Umbilical cord (tissue), 2 donors: ENCODE measurements at places on chromosomes 6 and 20. TPM values are rescaled to one million over a fixed set of nuclear protein-coding genes. Genes with fewer than 3 reads are reported as not detected.

DNA sequence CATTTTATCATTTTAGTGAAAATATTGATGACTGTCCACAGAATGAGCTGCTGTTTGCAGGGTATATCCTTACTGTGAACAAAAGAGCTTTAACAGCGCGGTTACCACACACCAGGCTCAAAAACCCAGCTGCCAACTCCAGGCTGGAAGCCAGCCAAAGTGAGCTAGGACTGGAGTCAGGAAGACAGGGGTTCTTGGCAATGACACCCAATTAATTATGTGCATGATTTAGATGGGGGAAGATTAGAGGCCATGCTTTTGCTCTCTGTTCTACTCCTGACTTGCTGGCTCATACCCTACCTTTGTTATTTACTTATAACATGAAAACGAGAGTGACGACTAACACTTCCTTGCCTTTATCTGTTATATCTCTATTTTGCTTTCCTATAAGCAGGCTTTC, 128.9 kb upstream of the SHLD1 start:
- DNase-seq, result no peak

DNA sequence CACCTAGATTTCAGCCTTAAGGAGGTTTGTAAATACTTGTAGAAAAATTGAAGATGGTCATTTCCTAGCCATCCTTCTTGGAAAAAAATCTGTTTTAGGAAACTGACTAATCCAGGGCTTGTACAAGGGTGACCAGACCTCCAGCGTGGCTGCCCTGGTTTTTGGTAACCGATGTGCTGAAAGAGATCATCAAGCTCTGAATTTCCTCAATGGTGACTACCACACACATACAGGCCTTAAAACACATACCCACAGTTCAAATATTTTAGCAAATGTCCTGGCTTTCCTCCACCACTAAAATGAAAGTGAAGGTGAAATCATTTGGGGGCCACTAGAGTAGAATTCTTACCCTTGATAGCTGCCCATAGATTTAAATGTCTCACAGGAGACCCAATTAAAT, 215.3 kb upstream of the SUPT3H start:
- no peak for DNase-seq

DNA sequence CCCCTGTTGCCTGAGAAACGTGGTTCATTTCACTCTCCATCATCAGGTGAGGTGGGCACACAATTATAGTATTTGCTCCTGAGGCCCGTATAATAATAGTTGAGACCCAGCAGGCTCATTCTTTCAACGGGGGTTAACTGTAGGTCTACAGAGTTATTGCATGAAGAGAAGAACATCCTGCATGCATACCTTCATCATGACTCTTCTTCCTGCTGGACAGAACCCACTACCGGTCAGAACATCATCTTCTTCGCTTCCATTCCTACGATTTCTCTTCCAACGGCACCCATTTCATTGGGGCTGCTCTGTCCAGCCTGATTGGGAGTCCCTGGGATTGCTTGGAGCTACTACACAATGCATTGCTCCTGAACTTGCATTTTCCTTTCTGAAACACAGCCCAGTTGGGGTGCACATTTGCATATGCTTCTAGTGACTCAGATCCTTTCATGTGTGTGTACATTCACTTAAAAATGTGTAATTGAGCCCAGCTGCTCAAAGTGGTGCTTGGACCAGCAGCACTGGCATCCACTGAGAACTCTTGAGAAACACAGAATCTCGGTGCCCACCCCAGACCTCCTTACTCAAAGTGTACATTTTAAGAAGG, 57.4 kb downstream of the SLC24A3 start:
- DNase-seq, result no peak

DNA sequence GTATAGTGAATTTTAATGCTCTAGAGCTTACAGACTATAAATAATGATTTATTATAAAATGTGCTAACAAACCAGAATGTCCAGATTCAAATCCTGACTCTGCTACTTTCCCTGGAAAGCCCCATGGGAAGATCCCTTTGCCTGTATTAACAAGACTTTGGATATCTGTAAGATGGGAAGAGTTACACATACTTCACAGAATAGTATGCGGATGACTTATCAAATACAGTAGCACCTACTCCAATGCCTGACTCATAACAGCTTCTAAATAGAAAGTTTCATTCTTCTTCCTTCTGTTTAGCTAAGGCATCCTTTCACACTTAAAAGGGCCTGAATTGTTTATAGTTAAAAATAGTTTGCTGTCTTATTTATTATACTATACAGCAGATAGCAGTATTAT, 166.3 kb downstream of the KCNQ5 start:
- peak; percentile 52 for DNase-seq

FAM162B gene
- total RNA-seq, result 2.2 TPM

CALHM4 gene
- total RNA-seq, result 2.4 TPM

KIAA1586 gene
- 24.8 TPM for total RNA-seq

ECT2L gene
- not detected for total RNA-seq

GRM4 gene
- 0.96 TPM for total RNA-seq

- DNase-seq, result no peak
Observed at GRCh38 chr6:66198062-66198624, 491.1 kb upstream of the EYS start.

DNA sequence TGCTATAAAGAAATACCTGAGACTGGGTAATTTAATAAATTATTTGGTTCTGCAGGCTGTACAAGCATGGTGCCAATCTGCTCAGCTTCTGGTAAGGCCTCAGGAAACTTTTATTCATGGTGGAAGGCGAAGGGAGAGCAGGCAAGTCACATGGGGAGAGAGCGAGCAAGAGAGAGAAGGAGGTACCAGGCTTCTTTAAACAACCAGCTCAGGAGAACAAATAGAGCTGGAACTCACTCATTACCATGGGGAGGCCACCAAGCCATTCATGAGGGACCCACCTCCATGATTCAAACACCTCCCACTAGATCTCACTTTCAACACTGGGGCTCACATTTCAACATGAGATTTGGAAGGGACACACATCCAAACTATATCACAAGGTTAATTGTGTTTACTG, 44.9 kb upstream of the CRISP1 start:
- DNase-seq, result no peak

DNA sequence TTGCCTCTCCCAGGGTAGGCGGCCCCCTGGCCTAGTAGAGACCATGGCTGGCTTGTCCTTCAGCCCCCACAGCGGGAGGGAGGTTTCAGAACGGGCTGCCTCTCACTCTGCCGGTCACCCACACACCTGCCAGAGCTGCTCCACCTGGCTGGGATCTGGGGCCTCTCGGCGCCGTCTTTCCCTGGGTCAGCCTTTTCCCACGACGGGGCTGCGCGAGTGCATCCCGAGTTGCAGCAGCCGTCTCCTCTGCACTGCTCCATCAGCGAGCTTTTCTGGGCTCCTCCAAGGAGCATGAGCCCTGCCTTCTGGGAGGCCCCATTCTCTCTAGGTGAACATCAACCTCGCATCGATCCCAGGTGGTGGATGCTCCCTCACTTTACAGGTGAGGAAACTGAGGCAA, 15.9 kb upstream of the SPDEF start:
- DNase-seq, result no peak

TENT5A gene
- 99.0 TPM for total RNA-seq

GRCh38 chr6:2111162-2111677, 134.2 kb downstream of the GMDS start:
- DNase-seq, result peak; percentile 57

ATF6B gene
- 14.4 TPM for total RNA-seq

LHFPL5 gene
- 0.24 TPM for total RNA-seq

- DNase-seq, result no peak
Observed at GRCh38 chr6:79783670-79784394, 152.7 kb downstream of the SH3BGRL2 start.

DNA sequence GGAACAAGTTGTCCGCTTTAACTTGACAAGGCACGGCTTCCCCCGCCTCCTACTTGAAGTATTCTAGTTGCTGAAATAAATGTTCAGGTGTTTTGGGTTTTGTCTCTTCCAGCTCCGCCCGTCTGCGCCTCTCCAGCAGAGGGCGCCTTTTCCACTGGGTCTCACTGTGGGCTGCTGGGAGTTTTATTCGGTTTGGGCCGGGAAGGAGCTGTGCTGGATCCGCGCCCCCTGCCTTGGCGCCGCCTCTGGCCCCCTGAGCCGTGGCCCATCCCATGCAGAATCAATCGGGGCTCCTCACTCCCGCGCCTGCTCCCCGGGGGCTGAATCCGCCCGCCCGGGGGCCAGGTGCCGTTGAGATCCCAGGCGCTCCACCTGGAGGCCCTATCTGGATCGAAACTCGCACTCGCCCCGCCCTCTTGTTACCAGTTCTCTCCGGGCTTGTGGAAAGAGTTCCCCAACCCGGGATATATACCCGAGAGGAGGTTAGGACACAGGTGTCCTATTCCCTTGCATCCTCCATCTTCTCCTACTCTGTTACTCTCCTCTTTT, 51.0 kb upstream of the TCF21 start:
- peak; percentile 55 for DNase-seq

SPTLC3 gene
- 7.9 TPM for total RNA-seq

WFDC12 gene
- total RNA-seq, result not detected

GRCh38 chr20:33110147-33110825, 30.8 kb downstream of the BPIFB4 start:
- no peak for DNase-seq

FBXO30 gene
- 28.4 TPM for total RNA-seq

ZNF311 gene
- 7.7 TPM for total RNA-seq

- no peak for DNase-seq
Observed at GRCh38 chr6:166751051-166751595, 124.1 kb upstream of the RPS6KA2 start.

DNA sequence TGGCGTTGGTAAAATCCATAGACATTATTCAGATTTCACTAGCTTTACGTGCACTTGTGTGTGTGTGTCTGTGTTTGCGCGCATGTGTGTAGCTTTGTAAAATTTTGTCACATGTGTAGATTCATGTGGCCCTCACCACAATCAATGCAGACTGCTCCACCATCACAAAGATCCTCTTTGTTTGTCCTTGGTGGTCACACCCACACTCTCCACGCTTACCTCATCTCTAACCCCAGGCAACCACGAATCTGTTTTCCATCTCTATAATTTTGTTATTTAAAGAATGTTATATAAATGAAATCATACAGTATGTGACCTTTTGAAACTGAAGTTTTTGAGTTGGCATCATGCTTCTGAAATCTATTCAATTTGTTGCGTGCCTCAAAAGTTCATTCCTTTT, 58.5 kb downstream of the GRM1 start:
- DNase-seq, result no peak

- no peak for DNase-seq
Observed at GRCh38 chr6:32638532-32639219, 1.5 kb downstream of the HLA-DQA1 start.

DNA sequence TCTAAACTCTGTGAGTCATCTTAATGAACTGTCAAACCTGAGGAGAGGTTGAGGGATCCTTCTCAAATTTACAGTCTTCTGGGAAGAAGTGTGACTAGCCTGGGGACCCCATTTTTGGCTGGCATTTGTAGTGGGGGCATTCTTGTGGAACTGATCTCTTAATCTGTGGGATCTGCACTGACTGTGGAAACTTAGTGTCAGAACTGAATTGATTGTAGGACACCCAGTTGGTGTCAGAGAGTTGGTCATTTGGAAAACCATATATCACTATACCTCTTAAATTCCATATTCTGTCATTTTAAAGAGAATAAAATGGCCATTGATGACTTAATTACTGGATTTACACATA, 48.3 kb downstream of the LAMA4 start:
- DNase-seq, result no peak

TM9SF4 gene
- total RNA-seq, result 12.5 TPM

DNA sequence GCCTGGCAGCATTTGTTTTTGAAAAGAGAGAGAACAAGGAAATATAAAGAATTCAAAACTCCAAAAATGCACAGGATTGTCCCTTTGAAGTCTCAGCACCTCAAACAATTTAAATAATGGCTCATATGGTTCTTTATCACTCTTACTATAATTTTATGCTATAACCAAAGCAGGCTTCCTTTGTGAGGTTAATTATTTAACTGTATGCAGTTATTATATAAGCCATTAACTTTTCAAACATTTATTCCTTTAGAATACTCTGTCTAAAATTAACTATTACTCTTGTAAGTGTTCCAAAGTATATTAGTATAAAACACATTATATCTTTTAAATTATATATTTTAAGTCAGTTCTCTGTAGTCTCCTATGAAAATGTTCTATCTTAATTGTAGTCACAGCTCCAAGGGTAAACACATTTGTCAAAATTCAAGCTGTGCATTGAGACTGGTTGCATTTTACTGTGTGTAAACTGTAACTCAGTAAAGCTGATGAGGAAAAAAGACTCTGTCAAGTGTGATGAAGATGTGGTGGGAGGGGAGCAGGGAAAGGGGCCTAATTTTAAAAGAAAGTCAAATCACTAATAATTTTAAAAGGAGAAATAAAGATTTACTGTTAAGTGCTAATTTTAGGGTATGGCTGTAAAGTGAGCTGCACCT, 20.0 kb upstream of the PLAGL1 start:
- no peak for DNase-seq

DNA sequence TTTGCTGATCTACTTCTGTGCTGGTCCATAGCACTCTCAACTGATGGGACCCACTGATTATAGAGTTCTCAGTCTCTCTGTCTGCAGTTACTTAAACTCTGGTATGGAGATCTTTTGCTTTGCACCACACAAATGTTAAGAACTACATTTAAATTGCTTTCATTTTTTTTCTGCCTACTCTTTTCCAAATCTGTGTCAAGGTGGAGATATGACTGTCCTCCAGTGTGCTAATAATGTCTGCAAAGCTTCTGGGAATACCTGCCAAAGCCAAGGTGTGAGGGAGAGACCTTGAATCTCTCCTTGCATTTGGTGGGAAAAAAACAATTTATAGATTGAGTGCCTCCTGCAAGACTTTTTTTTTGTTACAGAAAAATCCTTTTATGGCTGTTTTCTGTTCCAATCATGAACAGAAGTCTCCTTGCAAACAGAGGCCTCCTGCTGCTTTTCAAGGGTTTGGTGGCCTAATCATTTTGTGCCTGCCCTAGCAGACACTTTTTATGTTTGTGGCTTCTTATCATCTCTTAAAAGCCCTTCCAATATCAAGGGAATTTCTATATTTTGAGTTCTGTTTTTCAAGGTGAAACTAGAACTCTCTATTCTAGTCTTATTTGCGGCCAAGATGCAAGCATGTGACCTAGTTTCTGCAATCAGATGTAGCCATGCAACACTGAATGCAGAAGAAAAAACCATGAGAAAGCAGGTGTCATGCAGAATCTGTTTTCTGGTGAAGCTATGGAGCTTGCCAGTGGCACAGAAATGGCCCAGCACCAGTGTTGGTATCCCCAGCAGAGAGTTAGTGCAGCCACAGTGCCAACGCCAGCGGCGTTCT, 23.2 kb upstream of the AKIRIN2 start:
- DNase-seq, result no peak
